ENCODE measurements at places on chromosomes 4 and X.
A peak's percentile ranks its signal among the peaks of the same experiment; 100 is the strongest.

DNA sequence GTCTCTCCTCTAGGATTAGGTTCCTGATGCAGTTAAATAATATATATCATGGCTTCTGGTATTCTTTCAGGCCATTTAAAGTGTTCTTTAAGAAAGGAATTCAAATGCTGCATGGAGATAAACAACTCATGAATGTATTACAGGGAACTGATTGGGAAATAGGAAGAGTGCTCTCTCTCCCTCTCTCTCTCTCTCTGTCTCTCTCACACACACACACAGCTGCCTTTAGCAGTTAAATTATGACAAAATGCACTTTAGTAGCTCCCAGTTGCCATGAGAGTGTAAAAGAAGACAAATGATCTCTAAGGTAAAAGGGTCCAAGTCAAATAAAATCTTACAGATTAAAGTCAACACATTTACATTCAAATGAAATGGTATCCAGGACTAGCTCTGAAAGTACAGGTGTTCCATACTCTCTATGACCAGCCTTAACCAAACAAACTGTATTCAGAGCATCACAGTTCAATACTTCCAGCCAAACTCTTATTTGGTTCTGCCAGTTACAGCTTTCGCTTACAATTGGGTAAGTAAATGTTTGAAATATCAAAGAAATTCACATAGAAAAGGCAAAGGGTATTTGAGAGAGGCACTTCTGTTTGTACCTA lies 94.7 kb upstream of the CXXC4 start:
- DNase-seq, result no peak

DNA sequence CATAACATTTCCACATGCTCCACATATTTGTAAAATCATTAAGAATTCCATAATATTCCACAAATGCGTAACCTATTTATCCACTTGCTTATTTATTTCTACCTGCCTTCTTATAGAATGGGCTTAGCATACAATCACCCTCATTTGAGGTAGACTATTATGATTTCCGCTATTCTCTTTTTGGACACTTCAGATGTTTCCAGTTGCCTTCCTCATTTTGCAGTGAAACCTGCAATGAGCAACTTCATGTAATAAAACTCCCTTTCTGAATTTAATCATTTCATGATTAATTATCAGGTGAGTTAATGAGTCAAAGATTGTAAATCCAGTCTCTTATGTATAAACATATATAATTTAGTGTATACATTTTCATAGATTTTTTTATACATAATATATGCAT lies 58.0 kb downstream of the PPP3CA start:
- DNase-seq, result no peak

- DNase-seq, result no peak
Measured at GRCh38 chrX:10062980-10063379, 93.8 kb upstream of the CLCN4 start.

DNA sequence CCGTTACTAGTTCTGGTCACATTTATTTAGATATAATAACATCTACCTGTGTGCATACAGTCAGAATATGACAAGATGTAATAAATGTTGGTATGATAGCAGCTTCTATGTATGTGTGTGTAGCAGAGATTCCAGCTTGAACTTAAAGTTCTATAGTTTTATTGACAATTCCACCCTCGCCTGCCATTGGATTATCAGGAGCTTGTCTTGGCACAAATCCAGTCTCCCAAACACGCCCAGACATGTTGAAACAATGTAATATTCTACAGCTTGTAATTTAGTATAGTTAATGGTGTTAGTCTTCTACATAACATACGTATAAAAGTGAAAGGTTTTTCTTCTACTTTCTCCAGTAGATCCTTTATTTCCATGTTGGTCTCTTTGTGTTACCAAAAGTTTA lies 44.4 kb downstream of the BBS12 start:
- no peak for DNase-seq

DNA sequence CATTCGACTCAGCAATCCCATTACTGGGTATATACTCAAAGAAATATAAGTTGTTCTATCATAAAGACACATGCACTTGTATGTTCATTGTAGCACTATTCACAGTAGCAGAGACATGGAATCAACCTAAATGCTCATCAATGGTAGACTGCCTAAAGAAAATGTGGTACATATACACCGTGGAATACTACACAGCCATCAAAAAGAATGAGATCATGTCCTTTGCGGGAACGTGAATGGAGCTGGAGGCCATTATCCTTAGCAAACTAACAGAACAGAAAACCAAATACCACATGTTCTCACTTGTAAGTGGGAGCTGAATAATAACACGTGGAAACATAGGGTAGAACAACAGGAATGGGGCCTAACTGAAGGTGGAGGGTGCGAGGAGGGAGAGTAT lies 44.9 kb downstream of the TMEM131L start:
- no peak for DNase-seq

DNA sequence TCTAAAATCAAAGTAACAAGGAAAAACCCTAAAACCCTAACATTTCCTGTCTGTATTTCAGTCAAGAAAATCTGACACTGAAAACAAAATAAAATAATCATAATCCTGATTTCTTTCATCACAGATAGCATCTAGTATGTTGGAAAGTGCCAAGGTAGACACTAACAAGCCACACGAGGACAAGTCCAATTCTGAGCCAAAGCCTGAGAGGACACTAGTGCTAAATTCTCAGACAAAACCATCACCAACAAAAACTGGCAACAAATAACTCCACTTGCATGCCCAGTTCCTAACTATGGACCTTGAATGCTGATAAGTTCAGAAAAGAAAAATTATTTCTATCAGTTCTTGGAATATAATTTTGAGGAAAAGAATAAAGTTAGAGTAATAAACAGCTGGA lies 113.7 kb downstream of the MANBA start:
- no peak for DNase-seq

GRCh38 chrX:17990532-17990931 lies 129.4 kb upstream of the RAI2 start:
- no peak for DNase-seq

DNA sequence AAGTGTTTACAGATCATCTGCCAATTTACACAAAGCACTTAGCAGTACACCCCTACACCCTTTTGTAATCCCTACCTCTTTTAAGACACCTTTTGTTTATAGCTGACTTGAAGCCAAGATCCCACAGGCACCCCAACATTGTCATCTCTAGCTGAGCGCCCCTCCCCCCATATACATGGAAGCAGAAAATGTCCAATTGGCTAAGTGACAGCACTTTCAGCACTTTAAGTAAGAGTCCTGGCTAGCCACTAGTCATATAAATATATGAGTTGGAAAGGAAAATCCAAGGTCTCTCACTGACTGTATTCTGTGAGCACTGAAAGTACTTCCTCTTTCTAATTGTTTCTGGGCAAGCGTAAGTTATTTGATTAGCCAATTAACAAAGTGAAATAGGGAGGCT lies 108.2 kb downstream of the NSUN7 start:
- no peak for DNase-seq

DNA sequence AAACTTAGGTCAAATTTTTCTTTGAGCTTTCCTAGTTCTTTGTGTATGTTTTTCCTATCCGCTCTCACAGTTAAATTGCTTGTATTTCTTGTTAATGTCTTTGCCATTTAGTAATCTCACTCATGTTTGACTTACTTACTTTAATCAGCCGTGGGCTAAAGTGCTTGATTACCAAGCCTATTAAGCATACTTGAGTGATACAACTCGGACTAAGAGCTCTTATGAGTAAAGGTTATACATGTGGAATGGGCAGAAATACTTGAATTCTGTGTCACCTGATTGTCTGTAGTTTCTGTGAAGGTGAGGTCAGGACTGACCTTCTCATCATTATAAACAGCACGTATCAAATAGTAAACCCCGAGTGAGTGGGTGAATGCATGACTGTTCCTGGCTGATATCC lies 664.5 kb downstream of the PDHA2 start:
- no peak for DNase-seq

DNA sequence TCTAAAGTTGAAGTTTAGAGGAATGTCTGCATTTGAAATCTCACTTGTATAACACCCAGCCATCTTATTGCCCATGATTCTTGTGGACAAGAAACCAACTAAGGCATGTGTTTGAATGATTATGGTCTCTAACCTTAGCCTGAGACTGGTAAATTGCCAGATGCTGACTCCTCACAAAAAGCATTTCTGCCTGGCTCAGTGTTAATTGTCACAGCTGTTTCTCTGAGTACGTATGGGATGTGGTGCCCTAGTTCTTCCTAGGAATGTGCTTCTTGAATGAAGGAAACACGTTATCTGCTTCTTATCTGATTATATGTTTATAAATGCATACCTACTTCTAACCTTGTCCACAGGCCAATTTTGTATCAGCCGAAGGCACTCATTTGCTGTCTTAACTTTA lies 63.1 kb upstream of the NDP start:
- DNase-seq, result no peak

- DNase-seq, result no peak
Measured at GRCh38 chrX:120125444-120125843, 9.7 kb upstream of the RHOXF1 start.

DNA sequence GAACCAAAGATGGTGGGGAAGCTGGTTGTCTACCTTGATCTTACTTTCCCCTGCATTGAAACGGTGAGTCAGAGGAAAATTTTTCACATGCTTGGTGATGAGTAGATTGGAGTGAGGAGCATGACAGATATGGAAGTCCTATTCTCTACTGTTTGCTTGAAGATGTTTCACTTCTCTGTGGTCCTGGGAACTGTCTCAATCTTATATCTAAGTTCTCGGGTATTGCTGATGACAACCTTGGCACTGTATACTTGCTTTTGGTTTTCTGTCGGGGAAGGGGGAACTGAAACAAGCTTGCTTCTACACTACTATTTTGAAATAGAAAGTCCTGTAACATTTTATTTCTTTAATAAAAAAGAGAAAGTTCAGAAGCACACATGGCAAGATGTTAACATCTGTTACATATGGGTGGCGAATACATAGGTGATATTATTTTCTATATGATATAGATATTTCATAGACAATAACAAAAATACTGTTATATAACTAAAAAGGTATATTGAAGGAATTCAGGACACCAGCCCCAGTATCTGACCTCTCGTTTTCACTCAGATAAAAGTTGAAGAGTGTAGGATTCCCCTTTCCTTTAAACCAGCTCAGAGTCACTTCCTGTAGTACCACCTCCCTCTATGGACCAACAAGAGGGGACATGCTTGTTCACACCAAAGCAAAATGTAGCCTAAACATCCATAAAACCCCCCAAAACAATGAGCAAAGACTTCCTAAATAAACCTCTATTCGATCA lies 88.8 kb downstream of the FMR1NB start:
- DNase-seq, result no peak

GRCh38 chr4:108172753-108173598 lies 4.2 kb upstream of the LEF1 start:
- no peak for DNase-seq

DNA sequence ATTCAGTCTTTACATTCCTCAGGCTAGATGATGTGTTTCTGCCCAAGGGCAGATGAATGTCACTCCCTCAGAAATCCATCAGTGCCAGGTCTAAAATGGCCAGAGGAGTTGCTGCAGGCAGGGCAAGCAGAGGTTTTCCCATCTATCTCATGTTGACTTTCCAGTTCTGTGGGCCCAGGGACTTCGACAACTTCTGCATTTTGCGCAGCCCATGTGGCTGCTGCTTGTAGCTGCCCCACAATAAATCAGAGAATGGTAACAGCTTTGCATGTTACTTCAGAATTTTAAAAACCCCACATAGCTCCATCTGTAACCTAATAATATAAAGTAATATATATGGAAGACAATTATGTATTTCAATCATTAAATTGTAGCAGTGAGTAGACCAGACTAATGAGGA lies 1367.7 kb upstream of the AGA start:
- DNase-seq, result no peak

GRCh38 chrX:14029425-14030173 lies at the start of gene GEMIN8:
Gene GEMIN8 (minus strand): TSS chrX:14029892. CDS start chrX:14021478, 8,414 bp downstream.
- DNase-seq, result peak; percentile 86

GRCh38 chr4:141133146-141133998 lies at the start of gene RNF150:
Gene RNF150 (minus strand): TSS chr4:141133469.
- DNase-seq, result peak; percentile 70

GRCh38 chr4:2698951-2699505 lies 57.1 kb downstream of the TNIP2 start:
- no peak for DNase-seq

- peak; percentile 82 for DNase-seq
Measured at GRCh38 chr4:118968005-118968404, 79.4 kb downstream of the SYNPO2 start.

- DNase-seq, result no peak
Measured at GRCh38 chr4:143587703-143588102, 74.2 kb downstream of the SMARCA5 start.

GRCh38 chr4:188650516-188650915 lies 511.3 kb downstream of the TRIML1 start:
- no peak for DNase-seq

DNA sequence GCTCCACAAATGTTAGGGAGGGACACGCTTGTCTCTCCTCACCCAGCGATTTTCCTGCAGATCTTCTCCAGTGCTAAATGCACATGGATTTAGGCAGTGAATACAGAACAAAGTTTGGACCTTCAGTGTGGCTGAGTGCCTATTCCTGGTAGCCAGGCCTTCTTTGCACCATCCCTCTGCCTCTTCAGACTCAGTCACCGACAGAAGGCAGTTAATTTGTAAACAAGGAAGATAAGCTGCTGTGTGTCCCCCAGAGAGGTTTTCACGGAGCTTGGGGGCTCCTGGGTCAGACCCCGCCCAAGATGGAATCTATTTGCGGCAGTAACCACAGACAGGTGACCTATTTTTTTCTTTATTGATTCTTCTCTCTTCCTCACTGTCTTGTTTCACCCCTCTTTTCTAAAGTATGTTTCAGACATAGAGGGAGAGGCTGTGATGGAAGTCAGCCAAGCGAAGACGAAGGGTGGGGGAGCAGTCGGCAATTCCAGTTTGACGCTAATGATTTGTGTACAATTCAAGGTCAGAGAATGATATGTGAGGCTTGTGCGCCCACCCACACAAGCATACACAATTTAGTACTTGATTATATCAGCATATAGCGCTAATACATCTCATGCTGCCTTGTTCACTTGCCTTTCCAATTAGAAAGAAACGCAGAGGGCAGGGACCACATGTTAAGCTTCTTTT lies 200.8 kb downstream of the MGST2 start:
- no peak for DNase-seq

- DNase-seq, result no peak
Measured at GRCh38 chrX:119465555-119465954, 2.7 kb upstream of the SLC25A5 start.

DNA sequence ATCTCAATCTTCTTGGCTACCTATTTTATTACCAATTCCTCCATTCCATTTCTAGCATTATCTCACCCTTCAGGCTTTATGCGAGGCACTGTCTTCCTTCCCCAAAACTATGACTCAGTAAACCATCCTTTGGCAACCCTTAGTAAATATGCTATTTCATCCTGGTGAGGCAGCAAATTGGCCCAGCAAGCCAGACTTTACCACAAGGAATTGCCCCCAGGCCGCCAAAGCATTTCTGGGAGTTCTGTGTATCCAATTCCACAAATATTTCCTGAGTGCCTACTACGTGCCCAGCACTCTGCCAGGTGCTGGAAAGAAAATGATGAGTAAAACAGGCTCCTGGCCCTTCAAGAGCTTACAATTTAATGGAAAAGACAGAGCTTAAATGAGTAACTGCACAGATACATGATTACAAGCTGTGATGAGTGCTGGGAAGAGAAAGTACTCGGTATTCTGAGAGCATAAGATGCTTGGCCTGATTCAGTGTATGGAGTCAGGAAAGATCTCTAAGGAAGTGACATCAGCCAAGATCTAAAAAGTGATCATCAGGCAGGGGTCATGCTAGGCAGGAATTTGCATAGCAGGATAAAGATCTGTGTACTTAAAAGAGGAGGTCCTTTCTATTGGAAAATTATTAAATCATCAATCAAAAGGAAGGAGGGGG lies 193.8 kb downstream of the ADAMTS3 start:
- no peak for DNase-seq

- DNase-seq, result no peak
Measured at GRCh38 chr4:153741541-153741940, 18.3 kb downstream of the RNF175 start.

- DNase-seq, result no peak
Measured at GRCh38 chr4:74156521-74156920, 1.4 kb upstream of the MTHFD2L start.
